ENCODE measurements at places on chromosomes 7 and 10. TPM values are rescaled to one million over a fixed set of nuclear protein-coding genes. Genes with fewer than 3 reads are reported as not detected.
A peak's percentile ranks its signal among the peaks of the same experiment; 100 is the strongest.

Gene SPDYE2
- total RNA-seq: not detected

Gene SYT15
- 1.9 TPM for total RNA-seq

Gene IMPDH1
- total RNA-seq: 27.9 TPM

- no peak for DNase-seq
These were observed 39.4 kb upstream of the SH2D4B start for GRCh38 chr10:80498078-80498832.

Gene MYO1G
- 0.57 TPM for total RNA-seq

Gene FOXI2
- total RNA-seq: 0.09 TPM

Gene WASHC2C
- total RNA-seq: 28.9 TPM

DNA sequence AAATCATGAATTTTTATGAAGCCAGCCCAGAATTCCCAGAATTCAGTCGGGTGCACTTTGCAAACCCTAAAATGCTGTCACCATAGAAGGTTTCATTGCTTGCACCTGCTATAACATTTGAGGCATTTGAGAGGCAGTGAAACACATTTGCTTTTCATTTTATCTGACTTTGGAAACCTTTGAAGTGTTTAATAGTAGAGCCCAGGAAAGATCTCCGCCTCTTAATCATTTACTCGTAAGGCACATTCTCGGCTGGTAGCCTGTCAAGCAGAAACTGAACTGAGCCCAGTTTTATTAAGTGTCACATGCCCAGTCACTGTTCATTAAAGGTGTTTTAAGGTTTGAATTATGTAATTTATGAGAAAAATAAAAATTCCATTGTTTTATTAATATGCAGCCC lies 247.6 kb downstream of the EMX2 start:
- DNase-seq: no peak

Gene CALML3
- not detected for total RNA-seq

DNA sequence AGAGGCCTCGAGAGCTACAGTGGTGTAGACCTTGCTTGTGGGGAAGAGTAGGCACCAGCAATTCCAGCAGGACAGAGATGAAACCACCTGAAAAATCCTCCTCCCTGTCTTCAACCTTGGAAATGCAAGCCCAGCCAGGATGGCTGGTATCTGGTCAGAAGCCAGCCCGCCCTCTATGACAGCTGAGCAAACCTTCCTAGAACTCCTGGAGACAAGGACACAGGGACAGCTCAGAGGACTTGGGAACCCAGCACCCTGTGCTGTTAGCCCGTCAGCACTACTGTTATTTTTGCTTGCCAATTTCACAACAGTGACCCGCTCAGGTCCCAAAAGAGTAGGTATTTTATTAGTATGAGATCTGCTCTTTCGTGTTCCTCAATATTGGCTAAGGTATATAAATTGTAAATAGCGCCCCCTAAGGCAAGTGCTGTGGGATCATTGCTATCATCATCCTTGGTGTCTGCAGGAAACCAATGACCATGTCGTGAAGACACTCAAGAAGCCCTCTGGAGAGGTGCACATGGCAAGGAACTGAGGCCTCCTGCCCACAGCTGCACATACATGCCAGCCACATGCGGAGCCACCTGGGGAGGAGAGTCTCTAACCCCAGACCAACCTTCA lies 156.5 kb upstream of the CHST15 start:
- no peak for DNase-seq

DNA sequence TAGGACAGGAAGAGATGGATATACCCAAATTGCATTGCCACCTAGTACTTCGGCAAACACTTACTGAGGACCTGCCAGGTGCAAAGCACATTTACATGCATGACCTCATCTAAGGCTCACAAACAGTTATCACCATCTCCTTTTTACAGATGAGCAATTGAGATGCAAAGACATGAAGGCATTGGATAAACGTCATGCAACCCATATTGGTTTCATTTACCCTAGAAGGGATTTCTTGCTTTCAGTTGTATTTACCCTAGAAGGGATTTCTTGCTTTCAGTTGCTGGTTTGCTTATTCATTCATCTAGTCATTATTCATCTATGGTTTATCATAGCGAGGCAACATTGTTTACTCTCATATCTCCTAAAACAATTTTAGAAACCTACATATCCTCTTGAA lies 52.2 kb downstream of the STEAP1B start:
- no peak for DNase-seq

Gene MYL10
- total RNA-seq: not detected

DNA sequence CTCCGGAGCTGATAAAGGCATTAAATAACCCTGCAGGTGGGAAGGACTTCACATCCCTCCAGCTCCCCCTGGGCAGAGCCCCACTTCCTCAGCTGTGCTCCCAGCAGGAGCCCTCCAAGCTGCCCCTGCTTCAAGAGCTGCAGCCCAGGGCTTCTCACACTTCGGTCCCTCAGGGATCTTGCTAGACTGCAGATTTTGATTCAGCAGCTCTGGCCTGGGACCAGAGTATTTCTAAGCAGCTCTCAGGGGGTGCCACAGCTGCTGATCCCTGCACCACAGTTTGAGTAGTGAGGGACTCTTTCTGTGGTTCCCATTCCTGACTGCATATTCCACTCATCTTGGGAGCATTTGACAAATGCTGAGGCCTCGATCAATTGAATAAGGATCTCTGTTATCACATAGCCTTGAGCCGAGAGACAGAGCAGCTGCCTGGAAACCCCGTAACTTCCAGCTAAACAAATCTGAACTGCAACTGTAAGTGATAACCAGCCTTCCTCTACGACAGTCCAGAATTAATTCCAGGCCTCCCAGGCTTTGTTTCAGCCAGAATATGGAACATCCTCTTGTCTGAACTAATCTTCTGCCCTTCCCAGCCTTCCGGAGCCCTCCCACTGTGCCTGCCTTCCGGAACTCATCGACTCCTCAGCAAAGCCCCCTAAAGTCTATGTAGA lies 161.4 kb downstream of the CCDC3 start:
- DNase-seq: peak; percentile 29

Gene TRIM50
- not detected for total RNA-seq

Gene MYH16
- total RNA-seq: not detected

- DNase-seq: no peak
These were observed 87.0 kb downstream of the LYZL1 start for GRCh38 chr10:29375888-29376287.

Gene DLX6
- total RNA-seq: not detected

Gene TRIL
- total RNA-seq: 2.5 TPM

Gene PNLIPRP3
- not detected for total RNA-seq

Gene MEOX2
- 8.3 TPM for total RNA-seq

DNA sequence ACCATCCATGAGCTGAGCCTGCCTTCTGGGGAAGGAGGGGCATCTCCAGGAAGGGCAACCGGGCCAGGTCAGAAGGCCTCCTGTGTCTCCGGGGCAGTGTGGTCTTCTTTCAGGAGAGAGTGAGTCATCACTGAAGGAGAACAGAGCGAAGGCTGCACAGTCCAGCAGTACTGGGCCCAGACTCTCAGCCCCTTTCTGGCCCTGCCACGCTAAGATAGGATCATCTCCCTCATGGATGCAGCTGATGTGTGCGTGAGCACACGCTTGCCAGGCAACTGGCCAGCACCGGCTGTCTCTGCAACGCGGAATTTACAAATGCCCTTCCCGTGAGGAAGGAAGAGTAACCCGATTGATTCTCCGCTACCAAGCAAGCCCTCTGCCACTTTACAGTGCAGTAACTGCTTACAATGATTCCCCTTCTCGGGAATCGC lies 328.2 kb downstream of the TNS3 start:
- DNase-seq: peak; percentile 18

All from heart right ventricle (tissue), 16 donors.